ENCODE measurements at places on chromosomes 13 and 19.

- no peak for DNase-seq
These were observed 646.5 kb upstream of the SLITRK6 start for GRCh38 chr13:86445672-86446071.

DNA sequence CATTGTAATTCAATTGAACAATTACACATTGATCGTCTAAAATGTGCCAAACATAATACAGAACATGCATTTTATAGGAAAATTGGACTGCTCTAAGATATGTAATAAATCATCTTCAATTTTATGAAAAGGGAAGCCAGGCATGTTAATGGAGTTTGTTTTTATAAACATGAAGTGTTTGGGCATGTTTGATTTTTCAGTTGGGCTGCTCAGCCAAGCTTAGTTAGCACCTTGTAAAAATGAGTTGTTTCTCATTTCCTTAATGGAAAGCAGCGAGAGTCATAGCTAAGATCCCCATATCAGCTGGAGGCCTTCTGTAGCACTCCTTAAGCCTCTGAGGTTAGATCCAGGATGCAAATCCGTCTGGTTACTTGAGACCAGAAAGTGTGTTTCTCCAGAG lies 422.3 kb downstream of the SPRY2 start:
- DNase-seq, result no peak

- no peak for DNase-seq
These were observed 19.3 kb downstream of the DPF1 start for GRCh38 chr19:38204728-38205127.

DNA sequence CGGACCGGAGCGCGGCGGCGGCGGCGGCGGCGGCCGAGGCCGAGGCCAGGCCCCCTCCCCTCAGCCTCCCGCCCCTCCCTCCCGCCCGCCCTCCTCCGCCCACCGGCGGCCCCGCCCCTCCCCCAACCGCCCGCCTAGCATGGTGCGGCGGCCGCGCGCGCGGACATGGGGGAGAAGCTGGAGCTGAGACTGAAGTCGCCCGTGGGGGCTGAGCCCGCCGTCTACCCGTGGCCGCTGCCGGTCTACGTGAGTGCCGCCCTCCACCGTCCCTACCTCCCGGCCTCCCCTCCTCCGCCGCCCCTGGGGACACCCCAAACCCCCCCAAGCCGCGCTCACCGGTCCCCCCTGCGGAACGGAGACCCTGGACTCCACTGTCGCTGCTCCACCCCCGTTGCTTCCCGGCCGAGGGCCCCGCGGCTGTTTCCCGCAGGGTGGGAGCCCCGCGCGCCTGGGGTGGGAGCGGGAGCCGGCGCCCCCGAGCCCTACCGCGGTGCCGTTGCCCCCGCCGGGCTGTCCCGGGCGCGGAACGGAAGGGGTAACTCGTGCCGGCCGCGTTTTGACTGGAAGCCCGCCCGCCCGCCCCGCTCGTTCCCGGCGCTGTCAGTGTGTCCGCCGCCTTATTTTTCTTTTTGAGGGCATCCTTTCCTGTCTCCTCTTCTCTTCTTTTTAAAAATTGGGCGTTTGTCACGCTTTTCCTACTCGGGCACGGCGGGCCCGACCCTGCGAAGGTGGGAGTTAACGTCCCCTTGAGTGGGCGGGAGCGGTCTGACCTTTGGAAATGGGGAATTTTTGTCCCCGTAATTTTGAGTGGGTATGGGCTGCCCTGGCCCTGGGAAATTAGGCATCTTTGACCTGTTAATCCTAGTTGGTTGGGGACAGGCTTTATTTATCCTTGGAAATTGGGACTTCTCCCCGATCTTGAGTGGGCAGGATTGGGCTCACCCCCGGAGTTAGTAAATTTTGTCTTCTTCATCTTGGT lies 576 bp downstream of the DOT1L start:
- peak; percentile 47 for DNase-seq

DNA sequence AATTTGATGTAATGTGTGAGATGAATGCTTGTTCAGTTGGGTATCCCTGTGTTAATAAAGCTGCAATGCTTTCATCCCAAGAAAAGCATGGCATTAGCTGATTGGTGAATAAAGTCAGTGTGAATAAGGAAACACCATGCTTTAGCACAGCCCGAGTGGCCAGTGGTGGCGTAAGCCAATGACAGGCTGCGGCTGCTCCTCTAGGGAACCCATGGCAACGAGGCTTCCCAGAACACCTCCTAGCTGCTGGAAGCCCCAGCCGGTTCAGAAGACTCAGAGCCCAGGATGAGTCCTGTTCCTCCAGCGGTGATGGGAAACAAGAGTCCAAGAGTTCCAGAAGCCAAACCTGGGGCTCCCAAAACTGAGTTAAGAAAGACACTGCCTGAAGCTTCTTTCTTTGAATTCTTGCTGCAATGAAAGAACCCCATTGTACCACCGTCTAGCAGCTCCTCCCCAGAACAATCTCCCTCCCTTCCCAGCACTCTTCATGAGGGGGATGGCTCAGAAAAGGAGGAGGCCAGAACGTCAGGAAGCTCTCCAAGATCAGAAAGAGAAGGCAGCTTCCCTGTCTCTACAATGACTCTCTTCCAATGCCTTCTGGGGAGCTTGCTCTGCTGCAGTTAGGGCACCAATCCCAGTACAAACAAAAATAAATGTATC lies 58.2 kb downstream of the TSHZ3 start:
- peak; percentile 29 for DNase-seq

DNA sequence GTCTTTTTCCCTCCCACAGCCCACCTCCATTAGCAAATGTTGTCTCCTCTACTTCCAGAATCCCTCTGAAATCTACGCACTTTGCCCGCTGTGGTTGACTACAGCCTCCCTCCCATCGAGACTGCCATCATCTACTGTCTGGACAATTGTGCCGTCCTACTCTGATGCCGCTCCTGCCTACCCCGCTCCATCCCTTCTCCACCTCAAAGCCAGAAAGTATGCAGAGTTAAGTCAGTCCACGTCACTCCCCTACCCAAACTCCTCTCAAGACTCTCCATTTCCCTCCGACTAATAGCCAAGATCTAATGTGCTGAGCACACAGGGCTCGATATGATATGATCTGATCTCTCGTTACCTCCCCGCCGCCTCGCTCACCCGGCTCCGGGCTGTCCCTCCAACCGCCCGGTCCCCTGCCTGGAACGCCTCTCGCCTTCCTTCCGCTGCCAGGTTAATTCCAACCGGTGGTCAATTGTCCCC lies 556 bp downstream of the CACTIN start:
- no peak for DNase-seq

GRCh38 chr19:7480970-7481255 lies 7.9 kb downstream of the PEX11G start:
- no peak for DNase-seq

DNA sequence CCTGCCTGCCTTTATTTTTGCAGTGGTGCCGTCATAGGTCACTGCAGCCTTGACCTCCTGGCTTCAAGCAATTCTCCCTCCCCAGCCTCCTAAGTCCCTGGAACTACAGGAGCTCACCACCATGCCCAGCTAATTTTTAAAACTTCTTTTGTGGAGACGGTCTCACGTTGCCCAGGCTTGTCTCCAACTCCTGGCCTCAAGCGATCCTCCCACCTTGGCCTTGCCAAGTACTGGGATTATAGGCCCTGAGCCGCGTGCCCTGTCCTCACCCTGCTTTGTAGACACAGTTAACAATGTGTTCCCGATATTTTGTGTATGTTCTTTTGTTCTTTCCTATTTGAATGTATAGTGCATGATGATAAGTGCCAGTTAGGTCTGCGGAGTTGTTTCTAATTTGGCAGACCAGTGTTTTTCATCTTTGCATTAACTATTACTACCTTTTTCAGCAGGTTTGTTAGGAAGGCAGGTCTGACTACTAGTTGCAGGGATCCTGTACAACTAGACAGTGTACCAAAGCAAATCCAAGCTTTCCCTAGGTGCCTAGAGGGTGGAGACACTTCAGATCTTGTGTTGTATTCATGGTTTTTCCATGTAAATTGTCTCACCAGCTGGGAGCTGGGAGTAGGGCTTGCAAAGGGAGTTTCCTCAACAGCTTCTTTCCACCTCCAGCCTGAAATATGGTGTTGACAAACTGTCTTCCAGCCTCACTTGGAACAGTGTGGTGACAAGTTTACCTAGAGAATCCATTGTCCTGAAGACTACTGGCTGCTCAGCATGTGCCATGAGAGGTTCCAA lies 9.5 kb upstream of the WTIP start:
- DNase-seq, result no peak

DNA sequence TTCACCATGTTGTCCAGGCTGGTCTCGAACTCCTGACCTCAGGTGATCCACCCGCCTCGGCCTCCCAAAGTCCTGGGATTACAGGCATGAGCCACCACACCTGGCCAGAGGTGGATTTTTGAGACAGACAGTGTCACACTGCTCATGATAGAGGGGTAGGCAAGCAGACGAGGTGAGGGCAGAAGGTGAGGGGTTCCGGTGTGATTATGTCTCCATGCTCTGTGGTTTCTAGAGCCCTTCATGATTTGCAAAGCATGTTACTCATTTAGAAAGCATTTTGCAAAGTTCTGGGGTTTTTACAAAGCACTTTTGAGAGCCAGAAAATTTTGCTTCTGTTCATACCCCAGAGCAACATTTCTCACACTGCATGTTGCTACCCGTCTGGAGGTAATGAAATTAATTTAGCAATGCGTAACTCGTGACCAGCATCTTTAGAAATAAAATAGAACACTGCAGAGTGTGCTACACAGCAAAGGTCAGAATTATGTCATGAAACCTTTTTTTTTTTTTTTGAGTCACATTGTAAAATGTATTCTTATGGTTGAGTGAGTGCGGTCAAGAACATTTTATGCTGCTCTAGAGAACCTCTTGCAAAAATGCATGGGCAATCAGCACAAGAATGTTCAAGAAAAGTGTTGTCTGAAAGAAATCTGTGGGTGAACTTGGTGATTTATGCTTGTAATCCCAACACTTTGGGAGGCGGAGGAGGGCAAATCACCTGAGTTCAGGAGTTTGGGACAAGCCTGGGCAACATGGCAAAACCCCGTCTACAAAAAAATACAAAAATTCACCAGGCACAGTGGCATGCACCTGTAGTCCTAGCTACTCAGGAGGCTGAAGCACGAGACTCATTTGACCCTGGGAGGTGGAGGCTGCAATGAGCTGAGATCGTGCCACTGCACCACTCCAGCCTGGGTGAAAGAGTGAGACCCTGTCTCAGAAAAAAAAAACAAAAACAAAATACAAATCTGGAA lies 58.0 kb downstream of the MAP4K1 start:
- DNase-seq, result peak; percentile 56

DNA sequence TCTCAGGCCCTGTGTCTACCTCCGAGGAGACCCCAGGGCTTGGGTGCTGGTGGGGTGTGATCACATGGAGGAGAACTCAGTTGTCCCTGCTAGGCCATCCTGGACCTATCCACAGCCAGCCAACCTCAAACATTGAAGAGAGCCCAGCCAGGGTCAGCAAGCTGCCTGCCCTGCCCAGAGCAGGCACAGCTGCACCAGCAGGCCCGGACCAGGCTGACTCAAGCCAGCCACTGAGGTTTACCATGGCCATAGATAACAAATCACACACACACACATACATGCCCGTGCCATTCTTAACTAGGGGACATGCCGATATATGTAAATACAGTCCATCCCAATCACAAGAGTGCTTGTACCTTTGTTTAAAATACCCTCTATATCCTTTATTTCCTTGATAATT lies 8.1 kb downstream of the ARHGEF7 start:
- no peak for DNase-seq

- no peak for DNase-seq
These were observed 42.3 kb downstream of the GJA3 start for GRCh38 chr13:20118268-20119140.

- no peak for DNase-seq
These were observed 44.1 kb downstream of the TM9SF2 start for GRCh38 chr13:99545361-99545760.

DNA sequence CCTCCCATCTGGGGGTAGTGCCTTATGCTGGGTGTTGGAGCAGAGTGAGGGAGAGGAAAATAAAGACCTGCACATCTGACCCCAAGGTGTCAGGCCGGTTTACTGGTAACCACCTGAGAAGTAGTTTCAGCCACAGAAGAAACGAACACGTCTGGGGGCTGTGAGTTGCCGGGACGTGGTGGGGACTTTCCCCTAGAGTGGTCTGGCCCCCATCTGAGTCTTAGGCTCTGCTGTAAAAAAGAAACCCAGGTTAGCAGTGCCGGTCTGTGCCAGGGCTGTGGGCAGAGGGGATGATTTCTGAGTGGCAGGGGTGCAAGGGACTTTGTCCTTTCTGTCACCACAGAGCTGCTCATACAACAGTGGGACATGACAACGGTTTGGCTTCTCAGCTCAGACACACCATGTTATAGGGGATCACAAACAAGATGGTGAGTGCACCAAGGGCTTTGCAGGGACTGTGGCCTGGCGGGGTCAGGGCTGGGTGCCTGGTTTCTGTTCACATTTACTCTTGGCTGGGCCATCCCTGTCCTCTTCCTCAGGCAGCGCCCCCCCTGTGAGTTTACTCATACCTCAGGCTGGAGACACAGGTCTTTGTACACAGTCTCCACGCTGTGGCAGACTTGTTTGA lies 9.0 kb downstream of the GCDH start:
- DNase-seq, result no peak

- DNase-seq, result no peak
These were observed 1.5 kb downstream of the C3 start for GRCh38 chr19:6718741-6719539.

DNA sequence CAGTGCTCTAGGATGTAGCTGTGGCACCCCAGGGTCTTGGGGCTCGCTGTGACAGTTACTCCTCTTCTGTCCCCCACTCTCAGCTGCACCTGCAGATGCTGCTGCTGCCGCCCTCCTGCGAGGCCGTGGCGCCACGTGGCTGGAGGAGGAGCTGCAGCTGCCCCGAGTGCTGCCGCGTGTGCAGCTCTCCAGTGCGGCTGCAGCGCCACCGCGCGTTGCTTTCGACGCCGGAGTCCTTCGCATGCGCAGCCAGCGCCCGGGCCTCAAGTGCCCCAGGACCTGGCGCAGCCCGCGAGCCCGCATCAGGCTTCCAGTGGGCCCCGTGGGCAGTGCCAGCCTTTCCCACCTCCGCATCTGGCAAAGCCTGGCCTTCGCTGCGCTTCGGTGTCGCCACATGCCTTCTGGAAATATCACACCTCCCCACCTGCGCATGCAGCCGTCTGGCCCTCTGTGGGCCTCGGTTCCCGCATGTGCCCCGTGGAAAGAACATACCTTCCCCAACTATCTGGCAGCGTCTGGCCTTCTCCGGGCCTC lies 692 bp upstream of the ZNF580 start:
- DNase-seq, result no peak

- peak; percentile 37 for DNase-seq
These were observed 1.0 kb downstream of the HIF3A start for GRCh38 chr19:46297700-46298478.

GRCh38 chr19:8481201-8481600 lies 21.2 kb downstream of the PRAM1 start:
- no peak for DNase-seq

Measured in breast epithelium (tissue), 4 donors.